LoVo (cell line): ENCODE measurements at places on chromosomes 7 and 10.

DNA sequence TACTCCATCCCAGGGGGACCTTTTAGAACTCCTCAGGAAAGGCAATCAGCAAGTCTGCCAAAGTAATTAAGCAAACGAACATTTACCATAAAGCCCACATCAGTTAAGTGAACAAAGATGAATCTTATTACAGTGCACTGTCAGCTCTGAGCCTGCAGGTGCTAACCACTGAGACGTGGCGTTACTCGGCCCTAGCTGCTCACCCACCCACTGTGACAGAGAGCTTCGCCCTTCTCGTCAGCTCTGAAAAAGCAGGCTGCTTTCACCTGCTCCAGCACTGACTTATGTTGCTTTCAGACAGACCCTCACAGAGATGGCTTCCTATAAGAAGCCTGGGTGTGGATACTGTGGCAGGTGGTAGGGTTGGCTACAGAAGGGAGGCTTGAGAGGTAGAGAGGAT lies 57.7 kb upstream of the KCNIP2 start:
- no peak for DNase-seq

GRCh38 chr7:2171855-2172254 lies 60.9 kb downstream of the MAD1L1 start:
- no peak for DNase-seq

- DNase-seq: no peak
Measured at GRCh38 chr7:155580367-155580766, 34.0 kb upstream of the CNPY1 start.

DNA sequence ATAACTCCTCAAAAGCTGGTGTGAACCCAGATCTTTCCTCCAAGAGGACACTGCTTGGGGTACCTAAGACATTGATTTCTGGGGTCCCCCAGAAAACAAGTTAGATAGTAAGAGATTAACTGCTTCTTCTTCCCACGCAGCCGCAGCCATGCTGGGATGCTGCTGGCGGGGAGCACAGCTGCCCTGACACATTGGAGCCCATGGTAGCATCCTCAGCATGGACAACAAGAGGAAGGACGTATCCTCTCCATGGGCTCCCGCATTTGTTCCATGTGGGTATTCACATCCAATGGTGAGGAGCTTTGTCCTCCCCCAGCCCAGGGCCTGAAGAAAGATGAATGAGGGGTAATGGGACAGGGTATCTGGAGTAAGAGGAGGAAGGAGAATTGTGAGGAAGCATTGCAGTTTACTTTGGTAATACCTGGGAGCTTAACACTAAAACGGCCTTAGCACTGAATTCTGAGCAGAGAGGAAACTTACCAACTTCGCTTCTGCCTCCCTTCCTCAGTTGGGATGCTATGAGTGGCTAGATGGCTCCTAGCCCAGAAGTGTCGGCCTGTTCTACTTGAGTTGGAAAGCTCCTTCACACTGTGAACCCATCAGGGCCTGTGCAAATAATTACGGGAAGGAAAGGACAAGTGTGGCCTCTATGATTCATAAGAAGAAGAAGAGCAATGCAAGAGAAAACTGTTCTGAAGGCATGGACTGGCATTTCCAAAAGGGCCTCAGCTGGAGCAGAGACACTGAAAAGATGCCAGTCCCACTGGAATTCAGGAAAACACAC lies 43.9 kb downstream of the C10orf120 start:
- no peak for DNase-seq

- no peak for DNase-seq
Measured at GRCh38 chr7:30159698-30160143, 24.9 kb downstream of the MTURN start.

- DNase-seq: peak; percentile 64
Measured at GRCh38 chr7:108181073-108181985, 51.2 kb upstream of the LAMB4 start.

DNA sequence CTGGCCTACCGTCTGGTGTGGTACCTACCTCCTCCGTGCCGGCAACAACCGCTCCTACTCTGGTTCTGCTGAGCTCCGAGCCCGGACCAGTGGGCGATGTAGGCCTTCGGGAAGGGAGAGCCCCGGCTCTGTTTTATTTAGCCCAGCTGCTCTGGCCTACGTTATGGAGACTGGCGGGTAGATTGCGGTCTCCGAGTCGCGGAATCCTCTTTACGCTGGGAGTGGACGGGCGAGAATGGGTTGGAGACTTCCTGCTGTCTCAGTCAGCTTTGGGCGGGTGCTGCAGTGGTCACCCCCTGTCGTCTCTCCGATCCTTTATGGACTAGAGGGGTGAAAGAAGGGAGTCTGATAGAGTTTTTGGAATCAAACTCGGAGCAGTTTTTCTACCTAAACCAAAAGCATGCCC lies 406 bp downstream of the CBLL1 start:
- DNase-seq: no peak

- no peak for DNase-seq
Measured at GRCh38 chr7:30144657-30145306, 10.0 kb downstream of the MTURN start.

- peak; percentile 79 for DNase-seq
Measured at GRCh38 chr7:47283497-47284131, 298.3 kb downstream of the TNS3 start.

- DNase-seq: no peak
Measured at GRCh38 chr10:120076996-120077706, 184.6 kb downstream of the SEC23IP start.

- DNase-seq: no peak
Measured at GRCh38 chr10:109838592-109839244, 84.6 kb downstream of the XPNPEP1 start.

DNA sequence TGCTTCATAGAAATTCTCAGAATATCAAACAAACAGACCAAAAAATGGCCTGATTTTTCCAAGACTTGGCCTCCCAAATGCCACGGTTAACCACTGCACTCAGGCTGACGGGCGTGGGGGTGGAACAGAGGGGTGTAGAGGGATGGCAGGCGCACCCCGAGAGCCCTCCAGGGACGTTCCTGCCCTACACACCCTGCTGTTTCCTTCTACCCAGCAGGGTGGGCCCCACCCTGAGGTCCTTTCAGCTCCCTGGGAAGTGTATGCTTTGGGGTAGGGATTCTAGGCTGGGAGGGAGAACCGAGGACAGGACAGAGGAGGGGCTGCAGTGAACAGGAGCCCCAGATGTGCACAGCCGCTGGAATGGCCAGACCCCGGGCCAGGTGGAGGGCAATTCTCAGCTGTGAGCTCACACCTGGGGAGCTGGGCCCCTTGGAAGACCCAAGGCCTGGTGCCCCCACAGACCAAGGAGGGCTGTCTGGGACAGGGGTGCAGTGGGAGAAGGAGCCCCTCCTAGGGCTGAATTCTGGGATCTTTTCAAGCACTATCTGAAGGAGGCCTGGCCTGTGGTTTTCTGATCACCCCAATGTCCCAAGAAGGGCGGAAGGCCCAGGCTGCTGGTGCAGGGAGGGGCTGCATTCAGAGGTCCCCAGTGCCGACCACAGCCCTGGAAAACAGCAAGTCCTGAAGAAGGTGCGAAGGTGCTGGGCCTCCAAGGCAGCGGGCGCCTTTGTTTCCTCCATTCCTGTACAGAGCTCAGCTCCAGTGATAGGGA lies 32.9 kb upstream of the INPP5A start:
- DNase-seq: no peak

- no peak for DNase-seq
Measured at GRCh38 chr7:43516581-43517342, 66.1 kb upstream of the STK17A start.

GRCh38 chr10:89414879-89415821 lies 782 bp downstream of the IFIT5 start:
- peak; percentile 37 for DNase-seq

DNA sequence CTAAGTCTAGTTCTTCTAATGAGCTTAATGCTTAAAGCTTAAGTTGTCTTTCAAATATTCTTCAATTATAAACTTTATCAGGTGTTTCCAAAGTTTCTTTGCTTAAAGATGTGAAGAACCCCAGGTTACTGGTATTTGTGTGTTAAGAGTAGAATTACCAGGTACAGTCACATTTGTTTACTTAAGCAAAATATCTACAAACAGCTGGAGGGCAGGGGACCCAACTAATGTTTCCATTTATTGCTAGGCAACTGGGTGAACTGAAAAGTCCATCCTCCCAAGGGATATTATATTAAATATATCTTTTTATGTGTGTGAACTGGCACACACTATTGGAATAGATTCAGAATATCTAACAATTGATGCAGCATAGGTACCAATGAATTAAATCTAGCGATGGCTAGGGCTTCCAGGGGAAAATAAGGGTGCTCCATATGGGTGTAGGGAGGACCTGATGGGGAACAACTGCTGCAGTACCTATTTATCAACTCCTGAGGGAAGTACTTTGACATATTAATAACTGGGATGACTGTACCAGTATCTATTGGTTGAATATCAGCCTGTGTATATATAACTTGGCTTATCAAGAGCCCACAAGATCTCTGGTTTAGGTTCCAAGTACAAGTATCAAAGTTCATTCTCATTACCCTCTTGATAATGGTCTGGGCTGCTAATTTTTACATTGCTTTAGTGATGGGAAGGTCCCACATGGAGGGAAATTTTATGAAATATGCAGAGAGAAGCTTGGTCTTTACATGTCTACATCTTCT lies 10.3 kb upstream of the AGR3 start:
- DNase-seq: no peak

GRCh38 chr7:147586526-147586925 lies 1004.0 kb upstream of the C7orf33 start:
- DNase-seq: no peak

DNA sequence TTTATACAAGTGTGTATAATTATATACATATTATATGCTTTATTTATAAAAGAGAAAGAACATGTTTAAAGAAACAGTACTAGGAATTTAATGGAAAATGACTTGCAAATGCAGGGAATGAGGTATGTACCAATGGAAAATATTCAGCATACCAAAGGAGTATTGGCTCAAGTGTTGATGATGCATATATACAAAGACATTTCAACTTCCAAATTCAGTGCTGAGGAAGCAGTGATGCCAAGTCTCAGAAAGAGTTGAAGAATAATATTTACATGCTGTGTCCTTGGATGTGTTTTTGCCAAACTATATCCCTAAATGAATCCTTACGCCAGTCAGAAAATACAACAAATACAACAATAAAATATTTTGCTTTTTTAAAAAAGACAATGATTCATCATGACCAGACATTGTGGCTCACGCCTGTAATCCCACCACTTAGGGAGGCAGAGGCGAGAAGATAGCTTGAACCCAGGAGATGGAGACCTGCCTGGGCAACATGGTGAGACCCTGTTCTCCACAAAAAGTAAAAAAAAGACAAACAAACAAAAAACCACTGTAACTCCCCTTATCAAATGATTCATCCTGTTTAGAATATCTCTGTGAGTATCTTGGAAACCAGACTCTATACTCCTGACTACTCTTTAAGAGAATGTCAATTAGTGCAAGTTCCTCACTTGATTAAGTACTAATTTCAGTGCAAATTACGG lies 157.2 kb downstream of the CHRM2 start:
- DNase-seq: no peak

GRCh38 chr10:28058746-28059145 lies 59.9 kb upstream of the ODAD2 start:
- DNase-seq: no peak

GRCh38 chr10:34739915-34740314 lies 75.2 kb downstream of the PARD3 start:
- no peak for DNase-seq
